HS-5 (cell line): ENCODE measurements at places on chromosomes 2 and 18.

GRCh38 chr2:118122594-118123281 lies 34.5 kb downstream of the INSIG2 start:
- DNase-seq: no peak

DNA sequence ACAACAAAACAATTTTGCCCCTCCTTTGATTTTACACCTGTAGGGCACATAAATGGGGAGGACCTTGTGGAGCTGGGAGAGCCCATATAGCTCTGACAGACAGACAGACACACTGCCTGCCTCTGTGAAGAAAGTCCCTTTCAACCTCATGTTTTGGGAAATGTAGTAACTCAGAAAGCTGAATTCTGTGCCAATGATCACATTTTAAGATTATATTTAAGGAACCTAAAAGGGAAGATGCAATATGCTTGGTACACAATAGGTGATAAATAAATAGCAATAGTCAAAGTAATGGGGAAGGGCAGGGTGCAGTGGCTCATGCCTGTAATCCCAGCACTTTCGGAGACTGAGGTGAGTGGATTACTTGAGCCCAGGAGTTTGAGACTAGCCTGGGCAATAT lies 446.4 kb upstream of the ID2 start:
- DNase-seq: no peak

- DNase-seq: no peak
These were observed 136.2 kb upstream of the SMAD7 start for GRCh38 chr18:49086926-49087325.

- DNase-seq: no peak
These were observed 759.4 kb downstream of the CBLN2 start for GRCh38 chr18:71784777-71785176.

DNA sequence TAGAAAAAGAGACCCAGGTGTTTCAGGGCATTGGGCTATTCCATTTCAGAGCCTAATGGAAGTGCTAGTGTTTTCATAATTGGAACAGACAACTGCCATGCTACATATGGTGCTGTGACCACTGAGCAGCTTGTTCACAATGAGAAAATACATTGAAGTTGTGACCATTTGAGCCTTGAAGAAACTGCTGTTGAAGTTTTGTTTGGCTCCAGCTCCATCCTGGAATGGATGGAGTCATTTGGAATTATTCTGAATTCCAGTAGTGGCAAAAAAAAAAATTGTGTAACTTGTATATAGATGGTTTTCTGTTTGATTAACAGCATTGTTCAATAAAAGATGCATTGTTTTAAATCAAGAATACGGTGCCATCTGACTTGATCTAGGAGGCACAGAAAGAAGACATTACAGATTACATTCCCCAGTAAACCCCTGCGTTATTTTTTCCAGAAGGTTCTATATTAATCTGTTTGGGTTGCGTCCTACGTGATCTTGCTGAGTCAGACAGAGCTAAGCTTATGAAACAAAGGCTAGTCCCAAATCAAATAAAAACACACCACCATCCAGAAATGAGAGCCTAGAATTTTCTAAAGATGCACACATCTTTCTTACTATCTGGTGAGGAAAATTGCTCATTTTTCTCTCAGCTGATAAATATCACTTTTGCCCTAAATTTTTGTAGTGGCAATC lies 19.2 kb downstream of the FMNL2 start:
- no peak for DNase-seq

DNA sequence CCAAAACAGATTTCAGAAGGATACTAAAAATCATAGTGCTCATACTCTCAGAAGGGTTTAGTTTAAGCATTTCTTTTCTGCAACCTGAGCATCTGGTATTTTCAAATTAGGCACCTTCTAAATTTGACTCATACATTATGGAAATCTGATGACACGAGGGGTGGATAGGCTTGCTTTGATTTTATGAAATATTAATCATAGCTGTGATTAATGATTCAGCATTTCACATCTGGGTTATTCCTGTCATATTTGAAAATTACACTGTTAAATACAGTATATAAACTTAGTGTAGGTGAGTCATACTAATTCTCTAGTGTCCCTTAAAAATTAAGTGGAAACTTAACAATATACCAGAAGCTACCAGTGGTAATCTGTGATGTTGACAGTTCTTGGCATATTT lies 47.7 kb downstream of the MRPS9 start:
- DNase-seq: no peak

GRCh38 chr2:45102579-45103117 lies 93.4 kb upstream of the SIX2 start:
- no peak for DNase-seq

- no peak for DNase-seq
These were observed 113.3 kb downstream of the POLE4 start for GRCh38 chr2:75071766-75072165.
